ENCODE measurements at places on chromosomes 13 and 19.

DNA sequence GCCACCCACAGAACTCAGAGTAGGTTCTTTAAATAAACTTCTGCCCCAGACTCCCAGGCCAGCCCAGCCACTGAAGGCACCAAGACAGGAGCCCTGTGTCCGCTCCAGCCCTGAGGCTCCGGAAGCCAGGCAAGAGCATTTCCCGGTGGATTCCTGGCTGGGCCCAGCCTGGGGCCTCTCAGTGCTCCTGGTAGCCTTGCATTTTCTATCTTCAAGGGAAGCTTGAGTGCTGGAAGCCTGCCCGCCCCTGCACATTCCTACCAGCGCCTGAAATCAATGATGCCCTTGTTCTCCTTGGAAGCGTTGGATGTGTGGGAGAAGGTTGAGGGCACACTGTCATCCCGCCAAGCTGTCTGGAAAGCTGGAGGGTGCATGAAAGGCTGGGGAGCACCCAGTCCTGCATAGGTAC, 70.3 kb downstream of the ALOX5AP start:
- DNase-seq, result no peak

GRCh38 chr13:35785576-35786303, 309.3 kb upstream of the MAB21L1 start:
- no peak for DNase-seq

GRCh38 chr19:31344403-31344802, 4.8 kb downstream of the TSHZ3 start:
- no peak for DNase-seq

DNA sequence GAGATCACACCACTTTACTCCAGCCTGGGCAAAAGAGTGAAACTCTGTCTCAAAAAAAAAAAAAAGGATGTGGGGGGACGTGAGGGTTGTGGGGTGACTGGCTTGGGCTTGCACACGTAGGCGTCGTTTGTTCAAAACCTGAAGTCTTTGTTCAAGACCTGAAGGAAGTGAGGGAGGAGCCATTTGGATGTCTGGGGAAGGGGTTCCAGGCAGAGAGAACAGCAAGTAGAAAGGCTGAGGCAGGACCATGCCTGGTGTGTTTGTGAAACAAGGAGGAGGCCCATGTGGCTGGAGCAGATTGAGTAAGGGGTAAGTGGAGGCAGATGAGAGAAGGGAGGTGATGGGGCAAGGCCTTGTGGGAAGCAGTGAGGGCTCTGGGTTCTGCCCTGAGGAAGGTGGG, 27.8 kb downstream of the PIN1 start:
- DNase-seq, result no peak

- peak; percentile 18 for DNase-seq
These were observed 676.7 kb upstream of the SPRY2 start for GRCh38 chr13:81017513-81018152.

DNA sequence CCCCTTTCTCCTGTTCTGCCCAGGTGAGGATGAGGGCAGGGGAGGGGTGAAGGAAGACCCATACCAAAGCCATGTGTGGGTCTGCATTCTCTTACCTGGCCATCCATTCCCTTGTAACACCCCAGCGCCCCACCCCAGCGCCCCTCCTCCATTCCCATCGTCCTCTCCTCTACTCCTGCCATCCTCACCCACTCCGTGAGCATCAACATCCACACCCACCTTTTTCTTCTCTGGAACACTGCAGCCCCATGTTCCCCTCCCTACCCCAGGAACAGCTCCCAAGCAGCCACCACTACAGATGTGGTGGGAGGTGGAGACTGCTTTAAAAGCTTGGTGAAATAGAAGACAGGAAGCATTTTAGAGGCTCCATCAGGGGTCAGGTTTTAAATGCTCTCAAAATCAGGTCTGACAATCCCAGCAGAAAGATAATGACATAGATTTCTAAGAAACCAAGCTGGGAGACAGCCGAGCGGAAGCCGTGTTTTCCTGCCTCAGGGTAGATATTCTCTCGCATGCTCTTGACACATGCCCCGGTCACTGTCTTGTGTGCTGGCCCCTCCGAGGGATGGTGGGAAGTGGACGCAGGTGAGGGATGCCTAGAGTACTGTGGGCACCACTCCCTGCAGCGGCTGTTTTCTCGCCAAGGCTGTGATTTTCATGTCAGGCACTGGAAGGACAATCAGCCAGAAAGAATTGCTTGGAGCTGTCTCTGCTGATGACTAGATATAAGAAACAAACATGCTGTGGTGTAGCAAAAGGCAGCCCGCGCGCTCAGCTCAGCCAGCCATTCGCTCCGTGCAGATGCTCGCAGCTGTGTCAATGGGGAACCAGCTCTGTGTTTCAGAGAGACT, 9.8 kb downstream of the MEDAG start:
- DNase-seq, result no peak

- DNase-seq, result no peak
These were observed 29.4 kb downstream of the RFXAP start for GRCh38 chr13:36848199-36848982.

- DNase-seq, result no peak
These were observed 72.4 kb upstream of the TSC22D1 start for GRCh38 chr13:44648392-44649103.

- DNase-seq, result no peak
These were observed 3.9 kb downstream of the SBNO2 start for GRCh38 chr19:1169921-1170885.

- DNase-seq, result peak; percentile 63
These were observed 11.3 kb upstream of the TNFRSF19 start for GRCh38 chr13:23558675-23559536.

GRCh38 chr19:12695096-12695495, 1.3 kb downstream of the FBXW9 start:
- no peak for DNase-seq

- DNase-seq, result peak; percentile 53
These were observed 799 bp downstream of the PVR start for GRCh38 chr19:44644402-44645016.

GRCh38 chr13:113591750-113592149, 7.2 kb downstream of the TFDP1 start:
- no peak for DNase-seq

DNA sequence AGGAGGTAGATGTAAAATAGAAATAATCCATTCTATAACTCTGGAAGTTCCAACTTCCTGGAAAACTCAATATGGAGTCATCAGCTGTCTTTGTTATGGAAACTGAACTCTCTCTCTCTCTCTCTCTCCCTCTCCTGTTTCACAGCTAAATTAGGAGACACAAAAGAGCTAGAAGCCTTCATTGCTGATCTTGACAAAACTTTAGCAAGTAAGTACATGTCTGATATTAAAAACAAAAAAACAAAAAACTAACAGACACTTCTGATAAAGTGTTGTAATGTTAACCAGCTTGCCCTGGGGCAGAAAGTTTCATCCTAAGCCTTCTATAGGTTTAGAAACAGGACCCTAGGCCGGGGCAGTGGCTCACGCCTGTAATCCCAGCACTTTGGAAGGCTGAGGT, 11.3 kb downstream of the RGCC start:
- DNase-seq, result no peak

DNA sequence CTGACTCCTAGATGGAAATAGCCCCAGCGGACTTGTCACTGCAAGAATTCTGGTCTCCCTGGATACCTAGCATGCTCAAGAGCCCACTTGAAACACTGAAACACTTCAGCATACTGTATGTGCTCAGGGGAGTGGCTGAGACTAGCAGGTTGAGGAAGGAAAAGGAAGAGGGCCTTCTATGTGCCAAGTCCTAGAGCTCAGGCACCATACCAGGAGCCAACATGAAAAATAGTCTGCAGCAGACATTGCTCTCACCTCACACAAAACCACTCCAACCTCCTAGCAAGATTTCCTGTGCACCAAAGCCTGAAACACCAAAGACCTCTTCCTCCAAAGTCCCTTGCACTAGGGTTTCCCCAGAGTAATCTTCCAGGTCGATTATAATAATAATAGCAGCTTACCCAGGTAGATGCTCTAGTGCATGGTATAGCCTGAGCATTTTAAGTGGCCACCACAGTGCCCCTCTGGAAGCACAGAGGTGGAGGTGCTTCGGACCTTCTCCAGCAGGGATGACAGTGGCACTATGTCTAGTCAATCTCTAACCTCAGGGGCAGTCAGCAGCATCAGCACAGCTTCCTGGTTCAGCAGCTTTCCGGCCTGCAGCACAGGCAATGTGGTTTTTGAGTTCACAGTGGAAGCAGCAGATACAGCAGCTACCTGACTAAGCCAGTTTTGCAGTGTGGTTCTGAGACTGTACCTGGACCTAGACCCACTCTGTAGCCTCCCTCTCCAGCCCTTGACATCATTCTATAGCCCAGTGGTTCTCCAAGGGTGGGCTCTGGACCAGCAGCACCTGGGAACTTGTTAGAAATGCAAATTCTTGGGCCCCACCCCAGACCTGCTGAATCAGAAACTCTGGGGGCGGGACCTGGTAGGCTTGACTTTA, 45.6 kb upstream of the UBE2L5 start:
- DNase-seq, result no peak

- peak; percentile 83 for DNase-seq
These were observed 26.1 kb downstream of the GAS6 start for GRCh38 chr13:113837560-113838355.

DNA sequence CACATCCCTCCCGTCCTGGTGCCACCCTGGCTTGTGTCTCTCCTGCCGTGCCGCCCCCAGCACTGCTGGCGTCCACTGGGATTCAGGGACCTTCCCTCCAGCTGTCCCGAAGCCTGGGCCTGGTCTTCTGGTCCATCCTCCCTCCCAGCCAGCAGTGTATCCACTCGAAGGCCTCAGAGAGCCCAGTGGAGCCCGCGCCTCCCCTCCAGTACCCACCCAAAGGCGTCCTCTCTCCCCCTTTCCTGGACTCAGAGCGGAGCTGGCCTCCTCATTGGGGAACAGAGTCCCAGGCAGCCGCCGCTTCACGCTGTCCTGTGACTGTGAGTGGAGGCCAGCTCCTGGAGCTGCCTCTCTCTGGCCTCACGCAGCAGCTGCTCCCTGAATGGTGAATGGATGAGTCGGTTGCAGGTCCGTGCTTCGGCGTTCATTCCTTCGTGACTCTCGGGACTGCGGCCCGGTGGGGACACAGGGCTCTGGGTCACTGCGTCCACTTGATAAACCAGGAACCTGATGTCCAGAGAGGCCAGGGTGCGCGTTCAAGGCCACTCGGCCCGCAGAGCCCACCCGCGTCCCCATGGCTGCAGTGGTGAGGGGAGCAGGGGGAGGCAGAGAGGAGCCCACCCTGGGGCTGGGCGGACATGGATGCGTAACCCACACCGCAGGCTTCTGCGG, 12.1 kb downstream of the ONECUT3 start:
- no peak for DNase-seq

DNA sequence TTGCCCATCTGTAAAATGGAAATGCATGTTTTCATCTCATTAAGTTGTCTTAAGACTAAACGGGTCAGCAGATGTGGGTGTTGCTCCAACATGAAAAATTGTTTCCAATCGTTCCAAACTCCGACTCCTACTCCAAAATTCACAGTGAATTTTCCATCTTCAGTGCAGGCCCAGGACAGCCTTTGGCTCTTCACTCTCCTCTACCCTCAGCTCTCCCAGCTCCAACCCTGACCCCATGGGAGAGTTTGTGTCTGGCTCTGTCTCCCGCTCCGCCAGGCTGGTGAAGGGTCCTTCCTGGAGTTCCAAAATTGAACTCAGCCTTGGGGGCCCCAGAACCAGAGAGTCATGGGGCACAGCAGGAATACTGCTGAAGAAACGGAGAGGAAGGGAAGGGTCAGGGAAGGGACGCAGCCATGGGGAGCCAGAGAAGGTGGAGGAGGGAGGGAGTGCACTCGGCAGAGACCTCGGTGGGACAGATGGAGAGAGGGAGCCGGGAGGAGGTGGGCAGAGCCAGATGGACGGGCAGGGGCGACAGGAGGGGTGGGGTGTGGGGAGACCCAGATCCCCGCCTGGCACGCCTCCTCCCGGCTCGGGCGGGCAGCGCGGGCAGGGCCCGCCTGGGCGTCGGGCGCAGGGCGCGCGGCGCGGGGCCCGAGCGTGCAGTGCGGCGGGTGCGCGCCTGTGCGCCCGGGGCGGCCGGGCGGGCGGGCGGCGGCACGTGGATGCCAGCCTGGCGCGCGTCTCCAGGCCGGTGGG, 45.6 kb downstream of the CELF5 start:
- DNase-seq, result no peak

- DNase-seq, result peak; percentile 99
These were observed 11.6 kb upstream of the OR1M1 start for GRCh38 chr19:9075064-9075949.

GRCh38 chr13:45238945-45239795, 38.3 kb upstream of the KCTD4 start:
- no peak for DNase-seq

- no peak for DNase-seq
These were observed 384.2 kb downstream of the SLITRK1 start for GRCh38 chr13:83498045-83498444.

DNA sequence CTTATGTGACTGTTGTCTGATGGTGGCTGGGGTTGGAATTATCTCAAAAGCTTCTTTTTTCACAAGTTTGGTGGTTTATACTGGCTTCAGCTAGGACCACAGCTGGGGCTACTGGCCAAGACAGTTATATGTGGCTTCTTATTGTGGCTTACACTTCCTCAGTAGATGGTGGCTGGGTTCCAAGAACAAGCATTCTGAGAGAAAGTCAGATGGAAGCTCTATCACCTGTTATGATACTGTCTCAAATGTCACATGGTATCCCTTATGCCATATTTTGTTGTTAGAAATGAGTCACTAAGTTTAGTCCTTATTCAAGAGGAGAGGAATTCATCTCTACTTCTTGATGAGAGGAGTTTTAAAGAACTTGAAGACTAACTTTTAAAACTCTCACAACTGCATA, 41.6 kb downstream of the NDFIP2 start:
- no peak for DNase-seq
